Stimulated activated CD8-positive, alpha-beta memory T cell treated with anti-CD3 and anti-CD28 coated beads, Interleukin-4, amount 100 ng/mL, for 48 hours (primary cell): ENCODE measurements at places on chromosomes 3 and 15.
A peak's percentile ranks its signal among the peaks of the same experiment; 100 is the strongest.

DNA sequence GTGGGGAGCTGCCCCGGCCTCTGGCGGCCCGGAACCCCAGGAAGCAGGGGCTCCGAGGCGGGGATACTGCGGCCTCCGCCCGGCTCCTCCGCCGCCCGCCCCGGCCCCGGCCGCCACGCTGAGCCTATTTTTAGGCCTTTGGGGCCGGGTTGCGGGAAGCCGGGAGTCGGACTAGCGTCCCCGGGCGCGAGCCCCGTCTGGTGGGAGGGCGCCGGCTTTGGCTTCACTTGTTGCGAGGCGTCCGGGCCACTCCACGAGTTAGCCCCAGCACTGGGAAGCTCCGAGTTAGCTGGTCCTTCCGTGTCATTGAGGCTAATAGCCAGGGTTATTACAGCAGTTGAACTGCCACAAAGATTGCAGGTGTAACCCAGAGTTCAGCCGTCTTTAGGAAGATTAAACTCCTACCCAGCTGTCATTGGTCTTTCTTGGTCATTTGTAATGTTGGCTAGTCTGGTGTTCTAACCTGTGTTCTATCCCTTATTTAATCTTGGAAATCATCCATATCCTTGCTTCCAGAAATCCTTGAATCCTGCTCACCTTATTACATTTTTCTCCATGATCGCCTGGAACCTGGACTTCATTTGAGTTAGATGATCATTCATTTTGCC lies 791 bp downstream of the GYG1 start:
- peak; percentile 52 for DNase-seq

DNA sequence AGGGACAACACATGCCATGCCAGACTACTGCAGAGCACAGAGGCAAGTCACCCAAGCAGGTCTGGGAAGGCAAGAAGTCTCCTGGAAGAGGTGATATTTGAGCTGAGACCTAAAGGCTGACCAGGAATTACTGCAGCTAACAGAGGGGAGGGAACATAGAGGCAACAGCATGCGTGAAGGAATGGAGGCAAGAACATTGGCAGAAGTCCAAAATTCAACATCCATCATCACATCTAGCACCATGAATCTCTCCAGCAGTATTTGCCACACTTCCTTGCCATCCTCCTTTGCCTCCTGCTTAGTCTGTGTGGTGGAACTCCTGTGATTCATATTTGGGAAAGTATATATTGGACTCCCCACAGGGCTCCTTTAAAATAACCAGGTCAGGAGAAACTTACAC lies 870 bp upstream of the TSEN2 start:
- DNase-seq, result no peak

DNA sequence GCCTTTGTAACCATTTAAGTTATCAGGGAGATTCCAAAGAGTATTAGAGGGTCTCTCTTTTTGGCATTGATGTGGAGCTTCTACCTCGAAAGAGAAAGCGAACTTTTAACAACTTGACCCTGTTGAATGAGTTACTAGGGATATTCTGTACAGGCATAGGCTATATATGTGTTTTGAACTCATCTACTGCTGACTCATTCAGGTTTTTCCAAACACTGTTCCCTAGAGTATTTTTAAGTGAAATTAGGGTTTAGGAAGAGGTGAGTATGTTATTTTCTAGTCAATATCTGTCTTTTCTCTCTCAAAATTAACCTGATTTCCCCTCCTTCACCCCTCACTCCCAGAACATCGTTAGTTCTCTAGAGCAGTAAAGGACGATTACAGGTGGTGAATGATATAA lies 228.1 kb upstream of the C2CD4B start:
- DNase-seq, result no peak

DNA sequence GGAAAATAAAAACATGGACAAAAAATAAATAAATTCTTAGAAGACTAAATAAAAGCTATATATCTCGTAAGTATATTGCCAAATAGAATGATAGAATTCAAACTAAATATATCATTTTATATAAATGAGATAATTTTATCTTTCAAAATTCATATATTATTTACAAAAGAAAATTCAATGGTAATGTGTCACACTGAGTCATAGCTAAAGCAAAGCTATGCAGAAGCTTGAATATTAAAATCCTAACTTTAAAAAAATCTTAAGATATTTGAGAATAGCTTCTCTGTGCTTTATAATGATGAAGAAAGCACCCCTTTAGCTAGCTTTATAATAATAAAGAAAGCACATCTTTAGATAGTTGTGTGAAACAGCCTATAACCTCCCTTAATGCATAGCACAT lies 1010.8 kb downstream of the OTOL1 start:
- no peak for DNase-seq

DNA sequence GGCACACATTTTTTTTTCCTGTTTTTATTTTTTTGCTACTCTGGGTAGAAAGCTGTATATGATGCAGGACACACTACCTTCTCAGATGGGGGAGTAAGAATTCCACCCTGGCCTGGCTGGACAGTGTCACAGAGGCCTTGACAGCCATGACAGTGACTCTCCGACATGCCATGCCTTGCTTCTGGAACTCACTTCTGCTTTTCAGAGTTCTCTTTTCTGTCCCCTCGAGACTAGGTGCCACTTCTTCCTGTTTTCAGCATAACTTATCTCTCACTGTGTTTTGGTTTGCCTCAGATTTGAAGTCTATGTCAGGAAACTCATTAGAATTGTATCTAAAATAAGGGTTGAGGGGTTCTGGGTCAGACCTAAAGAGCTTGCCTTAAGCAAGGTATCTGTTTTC lies 69.1 kb upstream of the SEC13 start:
- no peak for DNase-seq

GRCh38 chr3:16994854-16995525 lies 110.2 kb downstream of the PLCL2 start:
- no peak for DNase-seq

DNA sequence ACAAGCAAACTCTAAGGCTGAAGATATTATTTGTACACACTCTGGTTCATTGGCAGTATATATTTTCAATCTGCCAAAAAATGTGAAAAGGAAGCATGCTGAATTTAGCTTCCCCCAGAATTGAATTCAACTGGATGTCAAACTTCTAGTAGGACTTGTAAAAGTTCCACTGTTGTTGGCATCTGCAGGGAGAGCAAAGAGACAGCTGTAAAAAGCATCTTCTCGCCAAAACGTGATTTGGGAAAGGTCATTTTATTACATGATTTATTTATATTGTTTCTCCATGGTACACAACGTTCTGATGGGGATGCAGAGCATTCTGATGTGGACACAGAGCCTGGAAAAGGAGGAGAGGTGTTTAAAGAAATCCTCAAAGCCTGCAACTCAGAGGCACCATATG lies 196.7 kb upstream of the ADAMTS9 start:
- DNase-seq, result no peak

DNA sequence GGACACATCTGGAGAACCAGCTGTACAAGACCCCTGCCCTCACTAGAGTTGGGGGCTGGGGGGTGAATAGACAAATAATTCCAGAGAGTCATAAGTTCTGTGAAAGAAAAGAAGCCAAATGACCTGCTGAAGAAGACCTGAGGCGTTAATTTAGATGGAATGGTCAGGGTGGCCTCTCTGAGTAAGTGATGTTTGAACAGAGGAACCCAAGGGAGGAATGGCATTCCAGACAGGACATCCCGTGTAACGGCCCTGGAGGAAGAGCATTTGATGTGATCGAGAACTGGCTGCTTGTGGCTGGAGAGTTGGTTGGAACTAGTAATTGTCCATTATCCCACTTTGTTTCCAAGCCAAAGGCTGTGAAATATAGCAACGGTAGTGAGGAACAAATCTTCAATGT lies 1.7 kb downstream of the NR2C2 start:
- no peak for DNase-seq

DNA sequence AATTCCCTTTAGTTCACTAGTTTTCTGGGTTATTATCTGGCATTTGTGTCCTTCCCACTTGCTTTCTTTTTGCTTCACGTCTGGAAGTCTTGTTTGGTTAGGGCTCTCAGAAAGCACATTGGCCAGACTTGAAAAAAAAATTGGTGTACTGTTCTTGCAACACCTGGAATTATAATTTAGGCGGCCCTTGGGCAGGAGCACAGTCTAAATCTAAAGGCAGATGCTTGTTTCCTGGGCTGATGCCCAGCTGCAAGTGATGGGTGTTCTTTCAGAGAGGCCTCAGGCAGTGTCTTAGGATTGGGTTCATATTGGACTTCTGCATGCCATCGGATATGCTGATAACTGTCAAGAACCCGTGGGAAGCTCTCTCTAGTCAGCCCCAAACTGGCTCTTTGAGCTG lies 521.5 kb downstream of the PDCD6IP start:
- no peak for DNase-seq

GRCh38 chr3:128123156-128123537 lies 465 bp downstream of the RUVBL1 start:
- DNase-seq, result no peak

- DNase-seq, result peak; percentile 92
Measured at GRCh38 chr3:13650210-13651056, 101.5 kb downstream of the FBLN2 start.

DNA sequence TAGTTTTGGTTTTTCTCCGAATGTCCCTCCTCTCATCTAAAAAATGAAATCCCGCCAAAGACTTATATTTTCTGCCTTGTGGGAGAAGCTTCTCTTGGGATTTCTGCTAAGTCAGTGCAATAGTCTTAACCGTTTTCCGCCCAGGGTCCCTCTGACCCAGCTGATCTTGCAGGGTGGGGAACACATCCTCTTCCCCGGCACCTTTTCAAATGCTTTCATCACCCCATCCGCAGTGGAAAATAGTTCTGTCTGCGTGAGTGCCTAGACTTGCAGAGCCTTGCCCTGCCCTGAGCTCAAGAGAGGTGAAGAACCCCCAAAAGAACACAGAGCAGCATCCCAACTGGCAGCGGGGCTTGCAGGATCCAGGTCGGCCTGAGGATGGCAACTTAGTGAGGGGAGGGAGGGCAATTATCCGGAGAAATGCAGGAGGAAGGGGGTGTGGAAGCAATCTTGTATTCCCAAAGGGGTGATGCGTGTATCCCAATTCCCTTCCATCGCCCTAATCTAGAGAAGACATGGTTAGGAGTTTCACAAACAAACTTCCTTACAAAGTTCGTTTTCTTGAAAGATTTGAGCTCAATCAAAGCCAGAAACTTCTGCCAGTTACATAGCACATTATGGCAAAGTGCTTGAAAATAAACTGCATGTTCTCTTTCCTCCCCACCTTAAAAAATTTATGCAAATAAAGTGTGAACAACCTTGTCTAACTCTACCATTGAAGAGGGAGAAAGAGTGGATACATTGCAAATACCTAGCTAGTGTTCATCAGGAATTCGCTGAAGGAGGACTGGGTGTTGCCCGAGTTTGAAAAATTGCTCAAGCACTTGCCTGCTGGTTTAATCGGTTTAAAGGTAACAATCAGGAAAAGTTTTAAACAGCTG lies 79.9 kb downstream of the NR2F2 start:
- DNase-seq, result no peak

DNA sequence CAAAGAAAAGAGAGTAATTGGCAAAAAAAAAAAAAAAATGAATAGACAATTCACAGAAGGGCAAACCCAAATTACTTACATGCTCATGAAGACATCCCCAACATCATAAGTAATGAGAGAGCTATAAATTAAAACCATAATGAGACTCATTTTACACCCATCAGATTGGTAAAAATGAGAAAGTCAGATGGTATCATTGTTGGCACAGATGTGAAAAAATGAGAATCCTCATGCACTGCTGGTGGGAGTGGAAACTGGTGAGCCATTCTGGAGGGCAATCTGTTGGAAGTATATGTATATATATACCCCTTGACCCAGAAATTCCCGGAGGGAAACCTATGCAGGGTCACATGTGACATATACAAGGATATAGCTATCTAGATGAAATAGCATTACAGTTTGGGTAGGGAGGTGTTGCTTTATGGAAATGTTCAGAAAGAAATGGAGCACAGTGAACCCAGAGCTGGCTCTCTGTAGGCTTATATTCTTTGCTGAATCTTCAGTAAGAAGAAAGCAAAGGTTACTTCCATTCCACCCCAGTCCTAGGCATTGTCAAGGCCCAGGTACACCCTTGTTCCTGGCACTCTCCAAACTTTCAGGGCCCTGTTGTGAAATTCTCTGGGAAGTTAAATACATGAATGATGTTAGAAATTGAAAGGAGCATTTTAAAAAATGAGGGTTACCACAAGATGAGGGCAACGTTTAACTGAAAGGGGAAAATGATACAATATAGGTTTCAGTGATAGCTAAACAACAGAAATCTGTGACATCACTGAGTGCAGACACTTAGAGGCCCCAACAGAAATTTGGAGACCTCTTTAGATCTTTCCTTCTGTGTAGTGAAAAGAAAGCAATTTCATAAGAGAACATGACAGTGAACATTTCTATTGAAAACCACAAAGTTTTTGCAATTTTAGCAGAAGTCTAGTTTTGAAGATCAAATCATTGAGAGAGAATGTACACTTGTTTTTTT lies 132.7 kb upstream of the TPRG1 start:
- DNase-seq, result peak; percentile 34

- DNase-seq, result peak; percentile 62
Measured at GRCh38 chr15:100170291-100171210, 171.2 kb downstream of the ADAMTS17 start.

DNA sequence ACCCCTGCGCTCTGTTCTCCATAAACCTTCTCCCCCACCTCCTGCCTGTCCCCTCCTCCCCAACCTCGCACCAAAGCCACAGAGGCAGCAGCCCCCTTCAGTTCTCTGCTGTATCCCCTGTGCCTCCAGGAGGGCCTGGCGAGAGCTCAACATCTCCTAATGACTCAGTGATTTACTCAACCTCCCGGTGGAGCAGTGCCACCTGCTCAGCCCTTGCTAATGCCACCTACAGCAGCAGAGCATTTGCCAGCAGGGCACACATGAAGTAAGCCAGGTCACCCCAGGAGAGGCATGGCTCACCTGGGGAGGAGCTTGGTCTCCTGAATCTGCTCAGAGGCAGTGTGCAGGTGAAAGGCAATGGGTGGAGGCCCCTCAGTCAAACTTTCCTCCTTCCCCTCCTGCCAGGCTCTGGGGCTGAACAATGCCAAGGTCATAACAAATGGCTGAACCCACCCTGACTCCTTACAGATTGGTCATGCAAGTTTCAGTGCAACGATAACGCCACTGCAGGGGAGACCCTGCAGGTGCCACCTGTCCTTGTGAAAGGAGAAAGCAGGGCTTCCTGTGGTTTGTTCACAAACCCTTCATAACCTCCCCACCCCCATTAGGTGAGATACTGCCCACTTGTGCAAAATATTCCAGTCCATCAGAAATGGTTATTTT lies 19.8 kb downstream of the TRPM1 start:
- no peak for DNase-seq

GRCh38 chr15:36814708-36815107 lies 235.3 kb downstream of the CDIN1 start:
- DNase-seq, result no peak

- DNase-seq, result no peak
Measured at GRCh38 chr3:177776661-177777101, 579.4 kb upstream of the TBL1XR1 start.

DNA sequence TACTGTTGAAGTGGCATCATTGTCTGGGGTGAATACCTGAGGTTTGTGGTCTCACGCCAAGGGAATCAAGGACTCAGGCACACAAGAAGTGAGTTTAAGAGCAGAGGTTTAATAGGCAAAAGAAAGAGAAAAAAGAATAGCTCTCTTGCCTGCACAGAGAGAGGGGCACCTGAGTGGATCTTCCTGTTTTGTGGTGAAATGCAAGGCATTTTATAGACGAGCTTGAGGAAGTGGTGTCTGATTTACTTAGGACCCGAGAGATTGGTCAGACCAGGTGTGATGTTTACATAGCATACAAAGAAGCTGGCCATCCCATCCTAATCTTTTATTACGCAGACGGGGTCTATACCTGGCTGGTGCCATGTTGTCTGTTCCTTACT lies 13.2 kb downstream of the CCR5 start:
- no peak for DNase-seq
